NCI-H1092 (cell line): ENCODE measurements at places on chromosomes 1 and 21.

DNA sequence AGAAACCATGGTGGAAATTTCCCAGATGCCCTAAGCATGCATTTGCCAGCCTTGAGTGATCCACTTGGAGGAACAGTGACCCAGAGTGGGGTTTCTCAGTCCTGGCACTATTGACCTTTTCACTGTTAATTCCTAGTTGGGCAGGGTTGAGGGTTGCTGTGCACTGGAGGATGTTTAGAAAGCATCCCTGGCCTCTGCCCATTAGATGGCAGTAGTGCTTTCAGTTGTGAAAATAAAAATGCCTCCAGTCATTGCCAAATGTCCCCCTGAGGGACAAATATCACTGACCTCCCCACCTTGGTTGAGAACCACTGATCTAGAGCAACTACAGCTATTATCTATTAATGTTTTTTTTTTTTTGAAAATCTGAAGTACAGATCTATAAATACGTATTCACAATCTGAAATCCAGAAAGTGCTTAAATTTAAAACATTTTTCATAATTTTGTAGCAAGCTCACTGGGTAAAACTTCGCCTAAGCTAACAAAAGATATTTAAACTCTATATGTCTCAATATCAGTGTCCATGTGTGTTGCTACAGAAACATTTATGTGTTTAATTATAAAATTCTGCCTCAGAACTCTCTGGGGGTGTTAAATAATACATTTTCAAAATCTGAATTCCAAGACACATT is 27.3 kb downstream of the F3 start:
- DNase-seq, result peak; percentile 9

DNA sequence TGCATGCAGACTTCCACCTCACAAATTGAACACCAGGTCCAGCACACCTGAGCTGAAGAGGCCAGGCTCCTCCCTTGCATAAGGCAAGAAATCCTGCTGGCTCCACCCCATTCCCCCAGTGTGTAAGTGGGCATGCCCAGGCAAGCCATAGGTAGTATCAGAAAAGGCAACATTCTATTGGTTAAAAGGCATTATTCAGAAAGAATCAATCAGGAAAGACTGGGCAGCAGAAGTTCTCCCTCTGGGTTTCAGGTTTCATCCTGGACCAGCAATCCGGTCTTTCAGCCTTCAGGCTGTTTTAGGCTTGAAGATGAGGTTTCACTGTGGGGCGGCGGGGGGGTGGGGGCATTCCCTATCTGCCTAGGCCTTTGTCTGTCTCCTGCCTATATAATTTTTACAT is 42.0 kb upstream of the LHX8 start:
- DNase-seq, result no peak

DNA sequence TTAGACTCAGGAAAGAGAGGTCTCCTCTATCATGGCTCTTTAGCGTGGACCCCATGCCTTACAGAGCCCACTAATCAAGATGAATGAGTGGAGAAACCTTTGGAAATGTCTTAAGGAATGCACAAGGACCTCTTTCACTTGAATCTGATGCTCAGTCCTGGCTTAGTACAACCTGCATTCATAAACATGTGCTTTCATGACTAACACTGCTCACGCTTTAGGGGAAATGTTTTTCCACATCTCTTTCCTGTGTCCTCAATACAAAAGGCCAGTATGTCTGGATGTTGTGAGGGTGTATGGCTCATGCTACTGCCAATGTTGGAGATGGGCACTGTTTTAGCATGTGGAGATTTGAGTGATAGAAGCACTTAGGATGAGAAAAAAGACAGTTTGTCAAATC is 14.2 kb upstream of the GNG12 start:
- DNase-seq, result no peak

DNA sequence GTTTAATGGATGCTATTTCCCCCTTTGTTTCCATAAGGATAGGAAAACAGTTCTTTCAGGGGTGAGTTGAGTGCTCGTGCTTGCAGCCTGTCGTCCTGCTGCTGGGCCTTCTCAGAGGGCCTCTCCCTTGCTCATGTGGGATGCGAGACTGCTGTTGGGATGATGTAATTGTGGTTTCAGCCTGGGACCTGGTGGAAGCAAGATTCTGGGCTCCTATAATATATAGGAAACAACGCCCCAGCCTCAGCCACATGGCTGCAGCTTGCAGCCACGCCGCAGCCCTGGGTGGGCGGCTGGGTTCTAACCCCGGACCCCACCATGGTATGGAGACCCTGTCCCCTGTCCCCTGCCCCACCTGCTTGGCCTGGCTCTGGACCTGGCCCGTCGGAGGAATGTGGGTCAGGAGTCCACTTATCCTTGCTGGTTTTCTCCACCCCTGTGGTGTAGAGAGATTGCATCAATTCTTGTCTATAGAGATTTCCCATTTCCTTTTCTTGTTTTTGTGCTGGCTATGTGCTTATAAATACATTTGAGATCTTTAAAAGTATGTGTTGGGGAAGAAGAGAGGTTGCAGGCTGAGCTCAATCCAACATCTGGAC is 357.8 kb downstream of the SIPA1L2 start:
- DNase-seq, result no peak

DNA sequence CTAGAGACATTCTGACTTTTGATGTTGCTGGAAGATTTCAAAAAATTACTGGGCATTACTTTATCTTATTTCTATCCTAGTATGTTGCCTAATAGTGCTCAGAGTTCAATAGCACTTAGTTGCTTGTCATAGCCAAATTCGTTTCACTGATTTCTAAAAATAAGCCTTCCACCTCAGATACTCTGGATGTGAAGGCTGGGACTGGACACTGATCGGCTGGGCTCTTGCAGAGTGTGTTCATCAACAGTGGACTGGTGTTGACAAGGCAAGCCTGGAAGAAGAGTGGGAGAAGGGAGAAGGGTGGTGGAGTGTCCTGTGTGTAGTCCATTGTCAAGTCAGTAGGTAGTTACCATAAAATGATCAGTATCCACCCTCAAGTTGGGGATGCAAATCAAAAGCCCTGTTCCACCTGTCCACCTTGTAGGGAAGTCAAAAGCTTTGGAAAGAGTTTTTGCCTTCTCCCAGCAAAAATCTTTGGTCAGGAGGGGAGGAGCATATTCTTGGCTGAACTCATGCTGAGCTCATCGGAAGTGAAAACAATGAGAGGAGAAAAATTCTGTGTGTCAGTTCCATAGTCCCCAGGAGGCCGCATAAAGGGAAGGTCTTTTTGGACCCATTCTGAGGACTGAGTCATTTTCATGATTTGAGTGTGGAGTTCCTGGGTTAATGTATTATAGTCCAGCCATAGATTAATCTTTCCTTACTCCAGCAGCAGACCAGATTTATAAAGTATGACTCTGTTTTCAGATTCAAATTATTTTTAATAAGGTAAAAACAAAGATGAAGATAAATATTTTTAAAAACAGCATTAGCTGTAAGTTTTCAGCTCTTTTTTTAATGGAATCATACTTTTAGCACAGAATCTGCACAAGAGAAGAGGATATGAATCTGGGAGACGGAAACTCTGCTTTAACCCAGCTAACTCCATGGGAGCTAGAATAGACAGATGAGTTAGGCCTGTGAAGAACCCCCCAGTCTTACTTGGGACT is 99.5 kb upstream of the BMP8A start:
- DNase-seq, result no peak

DNA sequence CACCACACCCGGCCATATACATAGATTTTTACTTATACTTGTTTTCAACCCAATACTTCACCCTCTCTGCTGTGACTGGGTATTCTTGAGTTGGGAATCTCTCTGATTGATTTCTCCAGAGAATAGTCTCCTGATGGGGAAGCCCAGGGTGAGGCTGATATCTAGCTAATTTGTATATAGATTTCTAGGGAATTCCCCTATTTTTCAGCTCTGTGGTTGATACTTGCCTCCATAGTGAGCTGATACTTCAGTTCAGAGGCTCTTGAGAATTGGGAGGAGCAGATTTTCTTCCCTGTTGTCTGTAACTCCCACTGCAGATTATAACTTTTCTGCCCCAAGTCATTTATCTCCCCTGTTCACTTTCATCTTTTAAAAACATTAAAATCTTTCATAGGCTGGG is 14.5 kb upstream of the SH3BGRL3 start:
- DNase-seq, result no peak

- DNase-seq, result no peak
Measured at GRCh38 chr1:212560933-212561460, 47.6 kb upstream of the ATF3 start.

DNA sequence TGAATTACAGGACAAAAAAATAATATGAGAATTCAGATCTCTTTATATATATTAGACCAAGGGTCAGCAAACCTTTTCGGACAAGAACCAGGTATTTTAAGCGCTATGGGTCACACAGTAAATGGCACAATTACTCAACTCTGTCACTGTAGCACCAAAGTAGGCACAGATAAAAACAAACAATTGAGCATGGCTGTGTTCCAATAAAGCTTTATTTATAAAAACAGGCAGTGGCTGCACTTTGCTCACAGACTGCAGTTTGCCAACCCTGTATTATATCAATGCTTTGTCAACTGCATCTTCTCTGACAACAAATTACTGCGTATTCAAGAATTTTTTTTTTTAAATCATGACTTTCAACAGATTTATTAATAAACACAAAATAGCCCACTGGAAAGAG is 29.8 kb downstream of the EDEM3 start:
- DNase-seq, result no peak

GRCh38 chr1:161872506-161872905 is 106.4 kb downstream of the ATF6 start:
- no peak for DNase-seq

- DNase-seq, result no peak
Measured at GRCh38 chr1:177830531-177831135, 139.2 kb downstream of the SEC16B start.

GRCh38 chr1:232501854-232502253 is 128.1 kb downstream of the SIPA1L2 start:
- DNase-seq, result no peak

- no peak for DNase-seq
Measured at GRCh38 chr1:40650075-40650474, 15.4 kb downstream of the RIMS3 start.

GRCh38 chr1:3469104-3469848 is 14.8 kb downstream of the ARHGEF16 start:
- no peak for DNase-seq

DNA sequence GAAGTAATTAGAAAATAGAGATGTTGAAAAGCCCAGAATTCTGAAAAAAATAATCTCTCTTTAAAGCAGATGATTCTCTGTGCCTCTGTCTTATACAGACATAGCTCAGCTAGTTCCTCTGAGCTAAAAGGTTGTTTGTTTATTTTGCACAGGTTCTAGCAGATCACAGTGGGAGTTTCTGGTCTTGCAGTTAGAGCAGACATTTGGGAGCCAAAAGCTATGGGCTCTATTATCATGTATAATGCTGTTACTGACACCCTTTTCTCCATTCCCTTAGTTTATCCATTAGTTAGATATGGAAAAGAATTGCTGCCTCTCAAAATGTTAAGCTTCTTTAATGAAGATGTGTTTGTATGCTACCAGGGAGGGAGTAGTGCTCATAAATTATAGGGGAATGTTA is 20.5 kb upstream of the CD55 start:
- no peak for DNase-seq

DNA sequence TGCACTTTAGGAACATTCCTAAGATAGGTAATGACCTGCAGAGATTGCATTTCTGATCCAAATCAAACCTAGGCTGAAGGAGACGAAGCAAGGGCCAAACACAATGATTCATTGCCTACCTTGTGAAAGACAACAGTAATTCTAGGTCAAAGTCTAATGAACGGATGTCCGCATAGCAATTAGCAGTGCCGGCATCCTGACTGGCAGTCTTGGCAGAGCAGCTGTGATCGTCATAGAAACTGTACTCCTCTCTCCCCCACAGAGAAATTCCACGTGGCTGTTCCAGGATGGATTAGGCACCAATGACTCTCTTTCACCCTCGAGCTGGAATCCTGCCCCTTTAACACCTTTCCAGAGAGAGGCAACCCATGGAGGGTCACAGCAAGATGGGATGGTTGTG is 28.9 kb upstream of the VAV3 start:
- DNase-seq, result no peak

DNA sequence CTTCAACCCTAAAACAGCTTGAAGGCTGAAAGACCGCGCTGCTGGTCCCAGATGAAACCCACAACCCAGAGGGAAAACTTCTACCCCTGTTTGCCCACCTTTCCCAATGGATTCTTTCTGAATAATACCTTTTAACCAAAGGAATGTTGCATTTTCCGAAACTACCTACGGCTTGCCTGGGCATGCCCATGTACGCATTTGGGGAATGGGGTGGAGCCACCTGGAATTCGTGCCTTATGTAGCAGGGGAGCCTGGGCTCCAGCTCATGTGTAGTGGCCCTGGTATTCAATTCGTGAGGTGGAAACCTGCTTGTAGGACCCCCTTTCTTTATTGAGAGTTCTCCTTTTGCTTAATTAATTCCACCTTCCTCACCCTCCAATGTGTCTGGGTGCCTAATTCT is 256.6 kb upstream of the RGS18 start:
- no peak for DNase-seq

DNA sequence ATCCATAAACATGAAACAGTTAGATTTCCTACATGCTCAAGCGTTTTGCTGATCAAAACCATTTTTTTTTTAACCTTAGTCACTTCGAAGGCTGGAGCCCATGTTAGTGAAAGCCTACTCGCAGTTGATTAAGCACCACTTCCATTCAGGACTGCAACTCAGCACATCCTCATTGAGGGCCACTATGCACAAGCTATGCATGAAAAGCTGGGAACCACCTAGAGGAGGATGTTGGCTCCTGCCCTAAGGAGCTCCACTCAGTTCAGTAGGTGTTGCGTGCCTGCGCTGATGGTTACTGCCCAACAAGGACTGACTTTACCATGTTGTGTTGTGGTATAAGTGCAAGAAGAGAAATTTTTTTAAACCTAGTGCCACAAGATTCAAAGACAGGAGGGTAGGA is 181.4 kb upstream of the L1TD1 start:
- no peak for DNase-seq

DNA sequence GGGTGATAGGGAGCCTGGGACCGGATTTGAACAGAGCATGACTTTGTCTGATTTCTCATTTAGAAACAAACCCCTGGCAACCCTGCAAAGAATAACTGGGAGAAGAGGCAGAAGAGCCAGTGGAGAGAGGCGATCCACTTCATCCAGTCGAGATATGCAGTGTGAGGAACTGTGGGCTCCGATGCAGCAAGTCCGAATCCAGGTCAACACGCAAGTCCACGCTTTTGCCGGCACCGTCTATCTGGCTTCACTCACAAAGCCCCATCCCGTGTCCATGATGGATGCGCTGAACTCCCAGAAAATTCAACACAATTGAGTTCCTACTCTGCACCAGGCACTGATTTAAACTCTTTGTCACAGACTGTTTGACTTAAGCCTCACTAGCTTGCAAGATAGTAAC is 191.3 kb downstream of the GRIK3 start:
- DNase-seq, result no peak
